ENCODE measurements at places on chromosomes 11 and 22. TPM values are rescaled to one million over a fixed set of nuclear protein-coding genes. Genes with fewer than 3 reads are reported as not detected.

DNA sequence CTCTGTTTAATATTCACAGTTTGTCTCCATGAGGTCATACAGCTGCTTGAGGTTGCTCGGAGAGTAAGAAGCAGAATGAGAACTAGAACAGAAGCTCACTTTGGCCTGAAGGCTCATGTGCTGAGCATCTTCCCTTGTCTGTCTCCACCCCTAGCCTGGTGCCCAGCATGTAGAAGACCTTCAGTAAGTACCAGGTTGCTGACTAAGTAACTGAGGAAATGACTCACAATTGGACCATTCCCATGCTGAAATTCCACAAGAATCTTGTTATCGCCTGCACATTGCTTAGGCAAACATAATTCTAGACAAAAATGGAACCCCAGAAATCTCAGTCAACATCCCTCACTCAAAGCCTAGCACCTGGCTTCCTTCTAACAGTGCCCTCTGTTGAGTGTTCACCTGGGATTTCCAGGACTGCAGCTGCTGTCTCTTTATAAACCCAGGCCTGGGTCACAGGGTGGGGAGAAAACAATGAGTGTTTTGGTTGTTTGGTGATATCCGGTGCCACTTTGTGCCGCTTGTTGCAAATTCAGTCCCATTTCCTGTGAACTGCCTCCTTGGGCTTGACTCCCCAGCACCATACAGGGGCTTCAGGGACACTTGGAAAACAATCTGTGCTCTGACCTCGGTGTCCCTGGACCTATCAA lies 406.8 kb downstream of the ETS1 start:
- peak; percentile 72 for DNase-seq

GRCh38 chr11:115657586-115657985 lies 153.4 kb upstream of the CADM1 start:
- no peak for DNase-seq

DNA sequence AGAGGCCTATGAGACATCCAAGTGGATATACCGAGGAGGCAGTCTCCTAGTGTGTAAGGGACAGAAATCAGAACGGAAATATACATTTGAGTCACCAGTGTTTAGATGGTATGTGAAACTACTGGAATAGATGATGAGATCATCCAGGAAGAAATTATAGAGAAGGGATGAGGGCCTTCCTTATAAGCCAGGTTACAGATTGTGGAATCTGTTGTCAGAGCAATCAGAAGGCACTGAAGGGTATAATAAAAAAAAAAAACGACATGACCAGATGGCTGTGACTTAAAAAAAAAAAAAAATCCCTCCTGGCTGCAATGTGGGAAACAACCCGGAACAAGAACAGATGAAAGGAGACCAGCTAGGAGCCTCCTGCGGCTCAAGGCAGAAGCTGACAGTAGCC lies 2.7 kb downstream of the MAJIN start:
- peak; percentile 8 for DNase-seq

The C22orf15 gene
- total RNA-seq = 1.6 TPM

The SLC15A3 gene
- total RNA-seq = 13.0 TPM

- DNase-seq = peak; percentile 56
Measured at GRCh38 chr22:45468872-45469271, 33.8 kb upstream of the FBLN1 start.

The PHOX2A gene
- not detected for total RNA-seq

DNA sequence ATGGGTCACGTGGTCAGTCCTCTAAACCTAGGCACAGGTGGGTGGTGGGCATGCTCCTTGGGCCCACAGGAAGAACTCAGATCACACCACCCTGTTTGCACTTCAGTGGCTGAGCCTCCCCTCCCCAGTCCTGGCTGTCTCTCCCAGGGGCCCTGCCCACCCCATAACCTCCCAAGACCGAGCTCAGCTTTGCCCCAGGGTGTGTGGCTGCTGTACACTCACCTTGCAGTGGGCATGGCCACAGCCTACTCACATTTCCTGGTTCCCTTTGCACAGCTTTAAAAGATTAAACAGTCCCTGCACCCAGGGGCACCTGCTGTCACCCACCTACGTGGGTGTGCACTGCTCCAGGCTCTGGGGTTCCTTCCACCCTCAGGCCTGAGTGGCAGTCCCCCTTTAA lies 13.8 kb downstream of the TRIOBP start:
- no peak for DNase-seq

The KCNQ1OT1 gene
- total RNA-seq = 6.1 TPM

The PHLDA2 gene
- 7.3 TPM for total RNA-seq

The DEPDC7 gene
- 7.7 TPM for total RNA-seq

- DNase-seq = peak; percentile 95
Measured at GRCh38 chr11:75558939-75559843, 2.9 kb upstream of the SERPINH1 start.

GRCh38 chr11:118398791-118399559 lies 2.4 kb upstream of the ATP5MG start:
- peak; percentile 8 for DNase-seq

GRCh38 chr11:7672960-7673723 lies at the start of gene CYB5R2:
TSS of gene CYB5R2 (minus strand) at chr11:7673500. CDS start at chr11:7672825, 675 bp downstream.
- DNase-seq = peak; percentile 57

- peak; percentile 73 for DNase-seq
Measured at GRCh38 chr11:27485930-27486773, 13.6 kb upstream of the LGR4 start.

DNA sequence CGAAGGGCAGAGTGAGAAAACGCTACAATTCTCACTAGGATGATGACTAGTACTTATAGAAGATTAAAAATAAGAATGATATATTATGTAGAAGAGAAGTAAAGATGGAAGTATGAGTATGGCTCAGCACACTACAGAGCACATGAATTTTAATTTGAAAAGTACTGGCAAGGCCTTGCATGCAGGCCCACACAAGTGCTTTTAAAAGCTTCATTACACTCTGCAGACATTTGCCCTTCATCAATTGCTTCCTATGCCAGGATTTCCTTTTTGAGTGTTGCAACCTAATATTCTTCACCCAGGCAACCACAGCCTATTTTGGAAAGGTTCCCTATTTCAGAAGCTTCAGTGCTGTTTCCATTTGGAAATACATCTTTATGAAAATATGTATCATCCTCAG lies 81.1 kb downstream of the LARGE2 start:
- peak; percentile 22 for DNase-seq

GRCh38 chr11:127609025-127609773 lies 608.6 kb upstream of the KIRREL3 start:
- DNase-seq = no peak

- DNase-seq = no peak
Measured at GRCh38 chr11:1739576-1739975, 10.8 kb downstream of the IFITM10 start.

- peak; percentile 86 for DNase-seq
Measured at GRCh38 chr22:45485261-45485660, 17.4 kb upstream of the FBLN1 start.

GRCh38 chr22:47219789-47220188 lies 457.3 kb downstream of the TBC1D22A start:
- DNase-seq = no peak

DNA sequence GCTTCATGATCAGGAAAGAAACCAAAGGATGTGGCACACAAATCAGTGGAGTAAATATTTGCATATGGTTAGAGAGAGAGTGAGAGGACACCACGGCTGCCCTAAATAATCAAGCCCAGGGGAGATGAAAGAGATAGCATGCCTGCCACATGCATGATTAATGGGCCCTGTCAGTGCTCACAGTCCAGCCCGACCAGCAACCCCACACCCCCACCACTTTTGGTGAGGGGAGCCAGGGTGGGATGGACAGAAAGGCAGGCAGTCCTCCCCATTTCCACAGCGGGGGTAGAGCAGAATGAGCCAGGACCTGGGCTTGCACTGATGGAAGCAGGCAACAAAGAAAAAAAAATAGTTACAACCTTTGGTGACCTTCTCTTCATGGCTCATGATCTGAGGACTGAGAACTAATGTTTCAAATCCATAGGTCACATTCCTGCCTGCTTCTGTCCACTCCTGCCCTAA lies 545.0 kb downstream of the ETS1 start:
- DNase-seq = no peak

DNA sequence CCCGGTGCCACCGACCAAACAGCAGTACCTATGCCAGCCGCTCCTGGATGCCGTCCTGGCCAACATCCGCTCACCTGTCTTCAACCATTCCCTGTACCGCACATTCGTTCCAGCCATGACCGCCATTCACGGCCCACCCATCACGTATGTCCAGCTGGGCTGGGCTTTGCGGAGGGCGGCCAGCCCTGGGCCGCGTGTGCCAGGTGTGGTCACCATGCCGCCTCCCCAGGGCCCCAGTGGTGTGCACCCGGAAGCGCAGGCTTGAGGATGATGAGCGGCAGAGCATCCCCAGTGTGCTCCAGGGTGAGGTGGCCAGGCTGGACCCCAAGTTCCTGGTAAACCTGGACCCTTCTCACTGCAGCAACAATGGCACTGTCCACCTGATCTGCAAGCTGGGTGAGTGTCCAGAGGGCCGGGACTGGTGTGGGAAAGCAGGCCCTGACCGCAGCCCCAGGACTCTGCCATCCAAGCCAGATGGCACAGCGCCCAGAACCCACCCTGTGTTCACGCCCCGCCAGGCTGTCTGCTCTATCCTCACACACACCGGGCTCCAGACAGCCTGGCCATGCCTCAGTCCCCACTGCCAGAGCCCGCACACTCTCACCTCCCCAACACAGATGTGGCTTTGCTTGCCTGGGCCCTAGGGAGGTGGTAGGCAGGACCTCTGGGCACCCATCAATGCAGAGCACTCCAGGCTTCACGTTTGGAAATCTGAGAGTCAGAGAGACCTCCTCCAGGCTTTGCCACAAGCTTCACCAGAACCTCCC lies 77.6 kb downstream of the MED15 start:
- no peak for DNase-seq

- no peak for DNase-seq
Measured at GRCh38 chr11:20616920-20617319, 17.5 kb downstream of the SLC6A5 start.

Data from fibroblast of villous mesenchyme (primary cell).